ENCODE measurements at places on chromosomes 2 and 18.

DNA sequence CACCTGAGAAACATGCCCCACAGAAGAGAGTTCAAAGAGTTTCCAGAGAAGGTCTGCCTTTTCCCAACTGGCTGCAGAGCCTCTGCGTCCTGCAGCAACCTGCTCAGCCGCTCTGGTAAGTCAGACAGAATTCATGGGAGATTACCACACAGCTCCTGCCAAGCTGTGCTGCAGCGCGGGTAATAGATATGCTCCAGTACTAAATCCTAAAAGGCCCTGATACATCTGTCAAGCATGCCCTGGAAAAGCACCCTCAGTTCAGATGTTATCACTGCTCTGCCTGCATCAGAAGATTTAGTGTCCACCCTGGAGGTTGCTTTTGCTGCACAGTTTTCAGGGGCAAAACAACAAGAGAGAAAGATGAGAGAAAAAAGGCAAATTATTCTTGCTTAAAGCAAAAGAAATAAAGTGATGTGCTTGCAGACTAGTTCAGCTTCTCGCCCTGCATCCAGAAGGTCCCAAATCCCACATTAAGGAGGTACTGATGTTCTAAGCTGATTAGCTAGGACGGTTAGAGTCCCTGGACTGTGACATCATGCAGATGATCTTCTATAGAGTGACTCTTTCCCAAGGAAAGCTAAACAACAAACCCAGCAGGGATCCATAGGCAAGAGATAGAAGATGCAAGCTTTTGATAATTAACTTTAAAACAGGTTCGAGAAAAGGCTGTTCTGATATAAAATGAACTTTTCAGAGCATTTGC lies 488.6 kb downstream of the BCL11A start:
- no peak for DNase-seq

DNA sequence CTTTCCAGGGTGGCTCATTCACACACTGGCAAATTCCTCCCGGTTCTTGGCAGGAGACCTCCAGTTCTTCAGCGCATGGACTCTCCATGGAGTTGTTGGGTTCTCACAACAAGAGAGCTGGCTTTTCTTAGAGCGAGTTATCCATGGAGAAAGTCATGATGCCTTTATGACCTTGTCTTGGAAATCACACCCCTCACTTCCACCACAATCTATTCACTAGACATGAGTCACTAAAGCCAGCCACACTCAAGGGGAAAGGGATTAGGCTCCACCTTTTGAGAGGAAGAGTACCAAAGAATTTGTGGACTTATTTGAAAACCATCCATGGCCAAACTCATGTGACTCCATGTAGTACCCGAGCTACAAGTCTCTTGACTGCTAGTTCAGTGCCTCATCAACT lies 160.5 kb downstream of the SETBP1 start:
- DNase-seq, result no peak

DNA sequence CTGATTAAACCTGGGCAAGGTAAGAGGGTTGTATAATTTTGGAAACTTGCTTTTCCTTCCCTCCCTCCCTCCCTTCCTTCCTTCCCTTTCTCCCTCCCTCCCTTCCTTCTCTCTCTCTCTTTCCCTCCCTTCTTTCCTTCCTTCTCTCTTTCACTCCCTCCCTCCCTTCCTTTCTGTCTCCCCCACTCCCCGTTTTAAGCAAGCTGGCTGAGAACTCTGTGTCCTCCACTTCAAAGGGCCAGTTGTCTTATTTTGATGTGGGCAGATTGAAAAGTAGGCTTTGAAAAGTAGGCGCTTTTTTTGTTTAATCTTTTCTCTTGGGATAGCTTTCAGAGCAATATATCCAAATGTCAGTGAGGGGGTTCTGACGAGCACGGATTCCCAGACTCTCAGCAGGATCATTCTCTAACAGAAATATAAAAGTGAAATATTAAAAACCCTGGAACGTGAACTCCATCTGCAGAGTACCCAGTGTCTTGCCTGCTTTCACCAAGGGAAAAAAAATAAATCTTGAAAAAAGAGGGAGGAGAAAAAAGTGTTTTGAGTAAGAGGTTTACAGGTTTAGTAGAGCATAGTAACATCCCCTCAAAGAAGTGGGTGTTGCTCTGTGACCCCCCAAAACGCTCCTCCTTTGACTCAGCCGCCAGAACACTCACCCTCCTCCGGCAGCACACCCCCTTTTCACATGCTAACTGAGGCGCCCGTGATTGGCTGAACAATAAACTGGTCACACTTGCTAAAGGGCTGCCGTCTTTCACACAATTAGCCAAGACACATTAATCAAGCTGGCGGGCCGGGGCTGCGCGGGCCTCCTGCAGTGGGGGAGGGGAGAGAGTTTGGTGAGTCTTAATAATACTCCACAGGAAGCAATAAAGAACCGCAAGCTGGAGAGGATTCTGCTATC lies 52.2 kb downstream of the CDK15 start:
- peak; percentile 73 for DNase-seq

- no peak for DNase-seq
Measured at GRCh38 chr2:44807201-44808025, 134.1 kb upstream of the SIX3 start.

DNA sequence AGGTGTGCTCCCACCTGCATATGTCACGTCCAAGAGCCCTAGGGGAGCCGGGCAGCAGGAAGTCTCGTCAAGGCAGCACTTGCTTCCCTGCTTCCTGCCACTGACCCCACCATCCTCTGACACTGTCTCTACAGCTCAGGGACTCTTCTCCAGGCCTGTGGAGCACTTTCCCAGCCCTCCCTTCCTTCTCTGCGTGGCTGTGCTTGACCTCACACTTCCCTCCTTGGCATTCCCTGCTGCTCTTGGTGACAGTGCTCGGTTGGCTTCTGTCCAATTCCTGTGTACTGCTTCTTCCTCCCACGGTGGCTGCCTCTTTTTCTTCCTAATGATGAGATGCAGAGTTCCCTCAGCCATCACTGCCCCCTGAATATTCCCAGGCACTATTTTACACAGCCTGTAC lies 2.8 kb downstream of the CIDEA start:
- no peak for DNase-seq

DNA sequence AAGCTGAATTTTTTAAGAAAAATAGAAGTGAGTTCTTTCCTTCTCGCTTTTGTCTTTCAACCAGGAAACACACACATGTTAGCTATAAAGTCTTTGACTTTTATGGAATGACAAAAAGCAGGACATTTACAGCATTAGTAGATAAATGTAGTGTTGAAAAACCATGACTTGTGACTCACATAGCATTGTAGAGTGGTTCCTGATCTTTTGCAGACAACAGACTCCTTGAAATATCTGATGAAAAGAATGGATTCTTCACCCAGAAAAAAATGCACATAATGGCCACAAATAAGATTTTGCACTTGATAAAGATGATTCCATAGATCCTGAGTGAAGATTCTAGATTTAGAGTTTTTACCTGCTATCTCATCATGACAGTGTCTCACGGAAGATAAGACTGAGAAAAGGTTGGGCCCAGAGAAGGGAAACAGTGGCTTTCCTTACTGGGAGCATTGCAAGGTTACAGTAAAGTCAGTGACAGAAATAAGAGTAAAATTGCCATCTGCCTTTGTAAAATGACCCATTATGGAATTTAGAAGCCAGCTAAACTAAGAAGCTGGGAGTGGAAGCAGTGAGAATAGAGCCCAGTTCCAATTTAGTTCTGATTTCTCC lies 14.0 kb downstream of the SMARCAL1 start:
- DNase-seq, result no peak

- no peak for DNase-seq
Measured at GRCh38 chr18:76265497-76266235, 229.4 kb downstream of the ZNF516 start.

DNA sequence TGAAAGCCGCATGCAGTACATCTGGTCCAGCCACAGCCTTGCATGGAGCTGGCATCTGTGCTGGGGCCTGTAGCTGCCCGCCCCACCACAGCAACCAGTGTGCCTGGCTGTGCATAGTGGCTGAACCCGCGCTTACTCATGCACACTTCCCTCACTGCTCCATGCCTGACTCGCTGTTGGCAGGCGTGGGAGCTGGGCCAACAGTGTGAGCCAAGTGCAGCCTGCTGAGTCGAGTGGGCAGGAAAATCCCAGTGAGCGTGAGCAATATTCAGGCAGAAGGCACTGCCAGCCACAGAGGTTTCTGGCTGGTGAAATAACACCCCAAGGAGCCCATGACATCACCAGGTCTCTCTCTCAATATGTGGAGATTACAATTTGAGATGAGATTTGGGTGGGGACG lies 1674.1 kb upstream of the TMEFF2 start:
- DNase-seq, result no peak

- DNase-seq, result no peak
Measured at GRCh38 chr2:101560780-101561315, 85.9 kb upstream of the RFX8 start.

DNA sequence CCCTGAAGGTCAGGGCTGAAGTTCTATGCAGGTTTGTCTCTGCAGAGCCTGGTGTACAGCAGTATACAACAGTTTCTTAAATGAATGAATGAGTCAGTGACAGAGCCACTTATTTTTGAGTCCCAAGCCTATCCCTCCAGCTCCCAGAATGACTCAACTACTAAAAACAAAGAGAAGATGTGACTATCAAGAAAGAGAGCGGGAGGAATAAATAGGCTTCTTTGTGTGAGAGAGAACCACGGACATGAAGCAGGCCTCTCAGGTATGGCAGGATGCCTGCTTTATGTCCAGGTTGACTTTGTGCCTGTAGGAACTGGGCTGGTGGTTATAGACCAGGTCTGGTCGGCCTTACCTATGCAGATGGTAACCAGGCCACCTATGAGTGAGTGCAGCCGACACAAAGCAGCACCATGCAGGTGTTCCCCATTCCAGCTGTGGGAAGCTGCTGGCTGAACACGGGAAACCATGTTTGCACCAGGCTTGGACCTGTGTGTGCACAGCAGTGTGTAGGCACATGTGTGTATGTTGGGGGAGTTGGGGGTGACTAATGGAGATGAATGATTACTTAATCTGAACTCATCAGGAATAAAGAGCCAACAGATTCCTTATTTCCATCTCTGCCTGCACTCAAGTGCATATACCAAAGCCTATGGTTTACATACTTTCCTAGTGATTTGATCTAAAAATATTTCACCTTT lies 171.0 kb downstream of the OSR1 start:
- peak; percentile 12 for DNase-seq

- no peak for DNase-seq
Measured at GRCh38 chr2:54632733-54633692, 90.4 kb upstream of the EML6 start.

DNA sequence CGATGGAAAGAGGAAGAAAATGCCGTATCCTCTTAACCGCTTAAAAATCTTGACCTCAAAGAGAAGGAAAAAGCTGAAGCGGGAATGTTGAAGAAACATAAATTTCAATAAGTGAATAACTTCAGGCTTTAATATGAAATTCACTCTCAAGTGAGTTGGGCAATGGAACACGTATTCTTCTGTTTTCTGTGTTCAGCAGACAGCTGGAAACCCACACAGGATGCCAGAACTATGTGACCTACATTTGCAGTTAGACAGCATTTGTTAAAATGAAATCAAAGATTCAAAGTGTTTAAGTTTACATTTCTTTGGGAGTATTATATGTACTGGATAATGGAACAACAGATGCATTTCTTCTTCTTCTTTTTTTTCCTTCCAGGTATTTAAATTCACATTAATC lies 80.5 kb upstream of the SPATS2L start:
- DNase-seq, result no peak

- DNase-seq, result no peak
Measured at GRCh38 chr18:63520053-63520685, 22.0 kb upstream of the SERPINB12 start.

DNA sequence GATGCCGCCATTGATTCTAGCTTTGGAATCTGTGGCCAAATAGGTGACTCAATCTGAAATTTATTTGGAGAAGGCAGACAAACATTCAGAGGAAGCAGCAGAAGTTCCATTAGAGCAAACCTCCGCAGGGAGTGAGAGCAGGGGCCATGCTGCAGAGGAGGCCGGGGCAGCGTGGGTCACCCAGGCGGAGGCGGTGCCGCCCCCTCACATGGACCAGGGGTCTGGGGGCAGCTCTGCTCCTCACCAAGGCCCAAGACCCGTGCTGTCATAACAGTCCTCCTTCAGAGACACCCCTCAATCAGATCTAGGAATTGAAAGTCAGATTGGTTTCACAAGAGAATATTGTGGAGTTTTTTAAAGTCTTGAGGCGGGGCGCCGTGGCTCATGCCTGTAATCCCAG lies 92.4 kb downstream of the GBX2 start:
- DNase-seq, result no peak

GRCh38 chr2:237064203-237065070 lies 21.3 kb upstream of the COPS8 start:
- no peak for DNase-seq

GRCh38 chr2:54808661-54809060 lies 85.2 kb downstream of the EML6 start:
- DNase-seq, result no peak

DNA sequence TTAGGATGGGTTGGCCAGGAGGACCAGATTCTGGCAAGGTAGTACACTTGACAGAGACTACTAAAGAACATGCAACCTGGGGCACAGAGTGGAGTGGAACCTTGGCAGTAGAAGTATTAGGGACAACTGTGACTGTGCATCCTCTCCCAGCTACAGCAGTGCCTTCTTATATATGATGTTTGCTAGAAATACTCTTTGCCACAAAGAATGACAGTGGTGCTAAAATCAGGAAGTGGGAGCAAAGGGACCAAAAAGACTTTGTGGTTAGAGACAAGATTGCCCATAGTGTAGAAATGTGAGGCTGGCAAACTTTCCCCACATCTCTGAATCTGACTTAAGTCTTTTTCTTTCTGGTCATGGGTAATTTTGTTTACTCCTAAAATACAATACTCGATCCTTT lies 9.4 kb upstream of the SLC38A11 start:
- no peak for DNase-seq
